Stimulated activated CD8-positive, alpha-beta memory T cell treated with anti-CD3 and anti-CD28 coated beads, Interleukin-15, amount 100 ng/mL, for 24 hours (primary cell): ENCODE measurements at places on chromosomes 5 and 9.

GRCh38 chr5:72363166-72363802 lies 43.1 kb downstream of the PTCD2 start:
- DNase-seq: no peak

DNA sequence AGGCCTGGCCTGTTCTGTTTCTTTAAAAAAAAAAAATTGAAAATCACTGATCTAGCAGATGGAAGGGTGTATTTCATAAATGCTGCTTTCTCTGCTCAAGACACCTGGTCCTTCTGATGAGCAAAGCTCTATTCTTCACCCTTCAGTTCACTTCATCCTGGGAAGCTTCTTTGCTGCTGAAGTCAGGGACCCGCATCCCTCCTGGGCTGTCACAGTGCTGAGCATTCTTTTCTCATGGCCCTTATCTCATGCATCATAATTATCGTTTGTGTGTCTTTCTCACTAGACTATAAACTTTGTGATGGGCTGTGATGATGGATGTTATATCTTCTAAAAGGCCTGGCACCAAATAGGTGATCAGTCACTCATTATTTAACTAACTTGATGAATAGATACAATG lies 461.0 kb downstream of the GADD45G start:
- DNase-seq: no peak

- no peak for DNase-seq
Observed at GRCh38 chr5:100560860-100561259, 25.7 kb downstream of the FAM174A start.

- no peak for DNase-seq
Observed at GRCh38 chr5:102863764-102864560, 108.9 kb downstream of the PAM start.

GRCh38 chr9:118091711-118092500 lies 387.7 kb downstream of the TLR4 start:
- no peak for DNase-seq

- DNase-seq: no peak
Observed at GRCh38 chr9:77291714-77292113, 114.4 kb downstream of the VPS13A start.

DNA sequence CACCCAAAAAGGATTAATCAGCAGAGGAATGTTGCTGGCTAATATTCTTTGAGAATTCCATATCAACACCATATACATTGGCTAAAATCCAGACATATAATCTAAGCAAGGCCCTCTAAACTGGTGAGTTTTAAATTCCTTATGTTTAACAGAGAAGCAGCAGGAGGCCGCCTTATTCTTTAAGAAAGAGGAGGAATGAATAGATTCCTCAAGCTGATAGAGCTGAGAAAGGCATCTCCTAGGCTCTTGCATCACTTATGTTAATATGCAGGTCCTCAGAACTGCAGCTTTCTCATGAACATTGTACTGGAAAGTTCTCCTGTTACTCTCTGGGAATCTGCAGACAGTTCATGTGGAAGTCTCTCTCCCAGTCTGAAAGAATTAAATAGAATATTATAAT lies 20.1 kb upstream of the SMARCA2 start:
- no peak for DNase-seq

GRCh38 chr9:6598249-6598725 lies 47.2 kb downstream of the GLDC start:
- DNase-seq: no peak

- no peak for DNase-seq
Observed at GRCh38 chr5:156330141-156330870, 3.3 kb downstream of the SGCD start.

DNA sequence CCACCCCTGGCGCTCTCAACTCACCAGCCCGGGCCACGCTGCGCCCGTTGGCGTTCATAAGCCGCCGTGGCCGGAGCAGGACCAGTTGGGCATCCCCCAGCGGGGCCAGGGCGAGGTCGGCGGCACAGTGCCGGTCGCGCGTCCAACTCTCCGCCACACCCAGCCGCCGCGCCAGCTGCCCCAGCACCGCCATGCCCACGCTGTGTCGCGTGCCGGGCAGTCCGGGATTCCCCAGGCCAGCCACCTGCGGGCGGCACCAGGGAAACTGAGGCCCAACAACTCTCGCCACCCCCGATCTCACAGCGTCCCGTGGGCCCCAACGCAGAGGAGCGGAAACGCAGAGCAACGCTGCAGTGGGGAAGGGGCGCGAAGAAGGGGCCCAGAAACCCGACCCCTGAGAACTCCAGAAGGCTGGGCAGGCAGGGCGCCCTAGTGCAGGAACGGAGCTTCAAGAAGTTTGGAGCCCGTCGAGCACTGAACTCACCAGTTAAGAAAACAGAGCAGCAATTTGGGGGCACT lies 453 bp downstream of the PTRH1 start:
- no peak for DNase-seq

DNA sequence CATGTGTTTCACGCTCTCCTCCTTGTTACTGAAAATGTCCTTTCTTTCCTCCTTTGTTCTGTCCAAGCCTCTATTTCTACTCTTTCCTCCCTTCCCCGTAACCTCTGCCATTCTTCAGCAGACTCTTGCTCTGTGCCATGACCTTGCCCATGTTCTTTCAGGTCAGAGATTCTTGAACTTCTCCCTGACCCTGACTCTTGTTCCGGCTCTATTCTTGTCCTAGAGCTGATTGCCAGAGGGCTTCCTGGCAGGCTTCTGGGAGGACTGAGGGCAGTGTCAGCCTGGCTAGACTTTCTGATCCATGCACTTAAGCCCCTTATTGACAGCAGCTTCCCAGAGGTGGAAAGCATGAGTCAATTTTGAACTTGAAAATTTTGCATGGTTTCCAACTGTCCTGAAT lies 174.2 kb downstream of the TMEM161B start:
- no peak for DNase-seq

GRCh38 chr9:80030801-80031200 lies 459.0 kb downstream of the TLE4 start:
- DNase-seq: no peak

- DNase-seq: no peak
Observed at GRCh38 chr9:74443036-74443750, 53.9 kb upstream of the RORB start.

DNA sequence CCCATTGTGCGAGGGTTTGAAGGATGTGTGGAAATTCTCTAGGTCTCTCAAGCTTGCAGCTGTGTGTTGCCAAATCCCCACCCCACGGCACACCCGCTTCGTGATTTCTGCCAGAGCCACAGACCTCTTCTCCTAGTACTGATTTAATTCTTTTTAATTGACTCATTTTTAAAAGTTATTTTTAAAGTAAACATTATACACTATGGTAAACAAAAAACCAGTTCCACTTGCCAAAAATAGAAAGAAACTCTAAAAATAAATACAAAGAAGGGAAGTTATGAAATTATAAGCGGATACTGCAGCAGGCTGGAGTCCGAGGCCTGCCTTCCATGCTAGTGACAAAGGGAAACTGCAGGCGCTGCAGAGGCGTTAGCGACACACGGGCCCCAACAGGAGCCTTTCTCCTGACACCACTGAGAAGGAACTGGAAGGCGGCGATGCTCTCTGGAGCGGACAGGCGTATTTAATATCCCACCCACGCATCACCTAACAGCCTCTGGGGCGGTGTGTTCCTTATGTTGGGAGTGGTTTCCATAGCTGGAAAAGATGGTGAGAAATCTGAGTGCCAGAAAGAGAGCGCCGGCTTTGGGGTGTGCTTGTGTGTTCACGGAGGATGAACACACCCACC lies 122.5 kb downstream of the COL23A1 start:
- no peak for DNase-seq

- no peak for DNase-seq
Observed at GRCh38 chr5:74685979-74686631, 1.1 kb downstream of the HEXB start.

- no peak for DNase-seq
Observed at GRCh38 chr5:179731791-179732411, 721 bp upstream of the MAML1 start.

GRCh38 chr9:125409637-125410521 lies 148.3 kb downstream of the GAPVD1 start:
- DNase-seq: no peak

DNA sequence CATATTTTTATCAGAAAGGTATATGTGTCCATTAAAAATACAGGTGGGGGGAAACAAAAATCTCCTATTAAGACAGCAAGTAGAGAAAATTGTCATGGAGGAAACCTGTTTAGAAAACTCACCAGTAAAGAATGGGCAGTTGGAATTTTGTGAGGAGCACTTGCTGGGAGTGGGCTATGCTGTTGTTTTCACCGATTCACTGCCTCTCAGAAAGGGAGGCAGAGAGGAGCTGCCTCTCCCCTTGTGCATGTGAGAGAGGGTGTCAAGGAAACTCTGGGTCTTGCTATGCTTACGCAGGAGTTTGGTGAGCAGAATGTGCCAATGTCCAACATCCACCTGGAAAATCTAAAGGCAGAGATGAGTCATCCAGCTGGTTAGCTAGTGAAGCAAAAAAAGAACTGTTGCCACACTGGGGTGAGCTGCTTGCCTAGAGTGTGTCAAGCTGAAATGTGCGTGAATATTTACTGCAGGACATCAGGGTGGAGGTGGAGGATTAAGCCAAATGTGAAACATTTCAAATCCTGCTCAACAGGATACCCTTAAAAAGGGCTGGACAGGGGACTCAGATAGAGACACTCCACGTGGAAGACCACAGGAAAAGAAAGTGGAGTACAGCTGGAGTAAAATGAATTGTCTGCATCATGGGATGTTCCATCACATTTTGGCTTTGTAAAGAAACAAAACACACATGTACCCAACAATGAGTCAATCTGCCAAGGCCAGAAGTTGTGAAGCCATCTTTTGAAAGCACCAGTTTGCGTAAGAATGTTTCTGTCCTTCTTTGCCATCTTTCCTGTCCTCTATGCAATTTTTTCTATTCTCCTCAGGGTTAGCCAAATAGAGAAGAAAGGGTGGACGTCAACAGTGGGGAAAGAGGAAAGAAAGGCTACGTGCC lies 449.7 kb upstream of the MPDZ start:
- DNase-seq: no peak

DNA sequence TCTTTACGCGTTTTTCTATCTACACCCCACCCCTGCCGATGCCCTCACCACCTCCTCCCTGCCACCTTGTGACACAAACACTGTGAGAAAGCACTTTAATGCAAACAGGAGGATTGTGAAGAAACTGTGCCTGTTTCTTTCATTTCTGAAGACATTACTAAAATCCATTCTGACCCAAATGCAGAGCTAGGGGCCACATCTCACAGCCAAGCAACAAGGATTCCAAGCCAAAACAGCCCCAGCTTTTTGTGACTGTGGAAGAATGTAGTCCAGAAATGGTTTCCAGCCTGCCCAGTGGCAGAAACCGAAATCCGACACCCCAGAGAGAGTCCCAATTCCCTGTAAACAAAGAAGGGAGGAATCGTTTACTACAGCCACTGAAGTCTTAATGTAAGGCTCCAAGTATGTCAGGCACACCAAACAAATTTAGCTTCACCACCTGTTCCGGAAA lies 190.9 kb downstream of the TTC39B start:
- no peak for DNase-seq

GRCh38 chr5:79774171-79774854 lies 84.7 kb downstream of the CMYA5 start:
- DNase-seq: no peak

- no peak for DNase-seq
Observed at GRCh38 chr5:145633474-145633873, 201.7 kb downstream of the PRELID2 start.

DNA sequence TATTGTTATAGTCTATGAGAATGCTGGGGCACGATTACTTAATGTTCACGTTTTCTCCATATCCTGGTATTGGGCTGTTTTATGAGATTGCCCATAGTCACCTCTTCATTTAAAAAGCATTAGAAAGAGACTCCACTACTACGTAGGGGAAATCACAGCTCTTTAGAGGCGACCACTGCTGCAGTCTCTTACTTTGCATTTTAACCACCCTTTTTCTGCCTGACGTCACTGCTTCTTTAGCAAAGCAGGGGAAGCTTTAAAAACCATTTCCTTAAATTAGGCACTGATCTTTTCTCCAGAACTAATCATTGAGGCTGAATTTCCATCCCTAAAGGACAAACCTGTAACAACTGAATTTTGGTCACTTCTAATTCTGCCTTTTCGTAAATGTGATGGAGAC lies 38.9 kb downstream of the ZNF608 start:
- DNase-seq: no peak

DNA sequence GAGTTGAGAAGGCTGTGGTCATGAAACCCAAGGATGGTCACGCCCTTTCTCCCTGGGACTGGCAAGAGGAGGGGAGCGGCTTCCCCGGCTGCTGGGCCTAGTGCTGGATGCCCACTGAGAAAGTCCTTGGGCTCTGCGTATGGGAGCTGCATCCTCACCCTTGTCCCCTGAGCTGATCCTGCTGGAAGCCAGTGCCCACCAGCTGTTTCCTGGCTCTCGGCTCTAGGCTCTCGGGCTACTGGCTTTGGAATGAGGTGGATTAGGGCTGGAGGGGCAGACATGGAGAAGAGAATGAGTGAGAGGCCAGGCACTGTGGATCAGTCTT lies 149.3 kb upstream of the PPP1R26 start:
- DNase-seq: no peak

DNA sequence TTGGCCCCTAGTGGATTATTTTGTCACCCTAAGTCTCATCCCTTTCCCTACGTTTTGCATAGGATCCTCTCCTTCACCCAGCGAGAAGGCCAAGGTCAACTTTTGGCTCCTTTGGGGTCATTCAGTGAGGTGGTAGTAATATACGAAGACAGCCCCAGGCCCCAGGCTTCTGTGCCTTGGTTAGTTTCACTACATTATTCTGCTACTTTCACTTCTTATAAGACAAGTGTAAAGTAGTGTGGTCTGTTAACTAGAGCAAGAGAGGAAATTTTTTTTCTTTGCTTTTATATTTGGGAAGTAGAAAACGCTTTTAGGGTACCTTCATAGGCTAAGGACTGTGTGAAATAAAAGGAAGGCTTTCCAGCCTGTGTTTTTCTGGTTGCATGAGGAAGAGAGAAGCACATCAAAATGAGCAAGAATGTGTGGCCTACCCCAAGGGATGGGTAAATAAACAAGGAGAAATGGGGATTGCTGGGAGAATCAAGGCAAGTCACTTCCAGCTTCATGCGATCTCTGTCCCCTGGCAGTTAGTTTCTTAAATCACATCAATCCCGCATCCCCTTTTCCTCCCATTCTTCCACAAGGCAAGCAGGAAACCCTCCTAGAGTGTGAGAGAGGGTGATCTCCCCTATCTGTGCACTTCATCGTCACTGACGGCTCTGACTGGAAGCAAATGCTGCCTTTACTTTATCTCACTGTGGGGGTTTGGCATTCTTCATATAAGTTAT lies 677.0 kb upstream of the WWC1 start:
- DNase-seq: no peak

GRCh38 chr5:121982893-121983285 lies 21.1 kb downstream of the SRFBP1 start:
- no peak for DNase-seq

- no peak for DNase-seq
Observed at GRCh38 chr9:84266087-84266561, 74.4 kb downstream of the SLC28A3 start.

- DNase-seq: no peak
Observed at GRCh38 chr5:67723873-67724272, 491.7 kb upstream of the PIK3R1 start.

GRCh38 chr5:111730659-111731382 lies 26.2 kb downstream of the NREP start:
- no peak for DNase-seq
